ENCODE measurements at places on chromosomes 11 and 22. TPM values are rescaled to one million over a fixed set of nuclear protein-coding genes. Genes with fewer than 3 reads are reported as not detected.
A peak's percentile ranks its signal among the peaks of the same experiment; 100 is the strongest.

GRCh38 chr11:199782-200181 is 6.9 kb downstream of the SCGB1C1 start:
- DNase-seq, result no peak

The OVOL1 gene
- total RNA-seq, result 1.3 TPM

GRCh38 chr11:64814712-64815187 is 4.4 kb upstream of the MEN1 start:
- DNase-seq, result no peak

DNA sequence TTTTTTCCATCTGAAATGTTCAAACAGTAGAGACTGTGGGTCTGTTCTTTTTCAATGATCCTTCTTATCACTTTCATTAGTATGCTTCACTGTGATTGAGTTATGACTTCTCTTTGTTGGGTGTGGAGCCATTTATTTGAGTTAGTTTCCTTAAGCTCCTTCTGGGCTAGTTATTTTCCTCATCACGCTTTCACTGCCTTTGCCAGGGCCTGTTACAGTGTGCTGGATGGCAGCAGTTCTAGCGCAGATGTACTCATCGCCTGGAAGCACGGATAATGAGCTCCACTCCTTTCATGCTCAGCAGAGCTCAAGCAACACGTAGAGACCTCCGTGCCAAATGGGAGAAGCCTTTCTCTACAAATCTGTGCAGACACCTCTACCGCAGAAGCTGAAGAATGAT is 7.0 kb upstream of the ARHGAP42 start:
- no peak for DNase-seq

The MPPED2 gene
- 3.1 TPM for total RNA-seq

The TREH gene
- not detected for total RNA-seq

The SCGB1C1 gene
- total RNA-seq, result not detected

DNA sequence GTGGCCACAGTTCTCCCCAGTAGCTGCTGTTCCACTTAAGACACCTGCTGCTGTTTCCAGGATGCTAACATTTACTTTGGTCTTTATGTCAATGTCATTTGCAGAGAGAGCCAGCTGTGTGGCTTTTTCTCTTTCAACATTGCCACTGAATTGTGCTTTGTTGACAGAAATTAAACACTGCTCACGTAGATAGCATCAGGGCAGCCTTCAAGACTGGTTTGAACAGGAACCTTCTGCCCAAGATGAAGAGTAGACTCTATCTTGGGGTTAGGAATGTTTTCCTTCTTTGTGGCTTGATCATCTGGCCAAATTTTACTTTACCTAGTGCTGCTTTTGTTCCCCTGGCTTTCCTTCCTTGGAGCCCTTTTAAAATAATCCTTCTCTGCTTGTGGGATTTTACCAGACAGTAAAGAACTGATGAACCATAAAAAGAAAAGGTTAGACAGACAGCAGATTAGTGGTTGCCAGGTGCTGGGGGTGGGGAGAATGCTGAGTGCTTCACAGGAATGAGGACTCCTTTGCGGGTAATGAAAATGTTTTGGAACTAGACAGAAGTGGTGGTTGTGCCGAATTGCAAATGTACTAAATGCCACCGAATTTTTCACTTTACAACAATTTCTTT is 22.7 kb upstream of the XBP1 start:
- peak; percentile 57 for DNase-seq

The ZNF215 gene
- 7.3 TPM for total RNA-seq

GRCh38 chr11:2694495-2694894 is 5.3 kb downstream of the KCNQ1OT1 start:
- DNase-seq, result no peak

- no peak for DNase-seq
Observed at GRCh38 chr11:95585069-95585751, 204.4 kb downstream of the FAM76B start.

DNA sequence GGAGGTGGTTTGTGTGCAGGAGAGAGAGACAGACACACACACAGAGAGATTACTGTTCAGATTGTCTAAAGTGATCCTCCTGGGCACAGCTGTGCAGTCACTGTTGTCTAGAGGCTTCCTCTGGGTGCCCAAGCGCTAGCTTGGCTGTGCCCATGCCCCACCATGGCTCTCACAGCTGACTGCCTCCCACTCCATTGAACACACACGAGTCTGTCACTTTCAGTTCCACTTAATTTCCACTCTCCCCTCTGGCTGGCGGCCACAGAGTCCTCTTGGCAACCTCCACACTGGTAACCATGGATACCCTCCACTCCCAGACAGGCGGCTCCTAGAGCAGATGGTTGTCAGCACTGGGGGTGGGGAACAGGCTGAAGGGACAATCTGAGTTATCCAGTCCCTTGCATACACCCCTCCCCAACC is 29.1 kb downstream of the MAP6 start:
- DNase-seq, result peak; percentile 82

- DNase-seq, result no peak
Observed at GRCh38 chr11:112437096-112437495, 176.4 kb upstream of the PLET1 start.

DNA sequence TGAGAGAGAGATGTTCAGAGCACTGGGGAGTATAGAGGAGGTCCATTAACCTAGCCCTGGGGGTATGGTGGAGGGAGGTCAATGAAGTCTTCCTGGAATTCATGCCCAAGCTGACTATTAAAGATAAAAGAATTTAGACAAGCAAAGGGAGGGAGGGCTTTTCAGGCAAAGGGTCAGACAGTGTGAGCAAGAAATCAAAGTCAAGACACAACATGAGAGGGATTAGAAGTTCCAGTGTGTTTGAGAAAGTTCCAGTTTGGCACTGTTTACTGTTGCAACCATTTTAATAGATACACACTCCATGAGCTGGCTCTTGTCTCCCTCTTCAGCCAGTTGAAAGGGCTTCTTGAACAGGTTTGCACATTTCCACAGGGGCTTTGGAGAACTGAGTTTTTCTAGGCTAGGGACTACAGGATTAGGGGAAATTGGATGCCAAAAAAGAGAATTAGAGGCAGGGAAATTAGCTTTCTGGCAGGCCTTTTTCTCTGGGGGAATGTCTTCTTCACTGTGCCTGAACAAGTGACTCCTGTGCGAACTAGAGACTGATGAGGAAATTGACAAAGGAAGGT is 14.7 kb upstream of the NNMT start:
- no peak for DNase-seq

DNA sequence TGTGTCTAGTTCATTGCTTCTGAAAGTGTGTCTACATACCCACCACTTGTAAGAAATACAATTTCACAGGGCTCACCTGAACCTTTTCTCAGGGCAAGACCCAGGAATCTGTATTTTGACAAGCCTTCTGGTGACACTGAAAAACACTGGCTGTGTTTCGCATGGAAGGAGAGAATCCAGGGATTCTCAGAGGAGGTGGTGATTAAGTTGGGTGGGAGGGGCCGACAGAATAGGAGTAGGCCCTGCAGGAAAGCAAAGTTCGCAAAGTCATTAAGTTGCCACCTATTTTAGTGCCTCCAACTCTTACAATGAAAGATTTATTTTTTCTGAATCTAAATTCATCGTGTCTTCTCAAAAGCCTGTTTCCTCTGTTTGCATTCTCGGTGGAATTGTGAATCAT is 186.8 kb downstream of the FAT3 start:
- DNase-seq, result no peak

All from body of pancreas (tissue), 4 donors.